Memory B cell (primary cell): ENCODE measurements at places on chromosomes 2 and 18.

DNA sequence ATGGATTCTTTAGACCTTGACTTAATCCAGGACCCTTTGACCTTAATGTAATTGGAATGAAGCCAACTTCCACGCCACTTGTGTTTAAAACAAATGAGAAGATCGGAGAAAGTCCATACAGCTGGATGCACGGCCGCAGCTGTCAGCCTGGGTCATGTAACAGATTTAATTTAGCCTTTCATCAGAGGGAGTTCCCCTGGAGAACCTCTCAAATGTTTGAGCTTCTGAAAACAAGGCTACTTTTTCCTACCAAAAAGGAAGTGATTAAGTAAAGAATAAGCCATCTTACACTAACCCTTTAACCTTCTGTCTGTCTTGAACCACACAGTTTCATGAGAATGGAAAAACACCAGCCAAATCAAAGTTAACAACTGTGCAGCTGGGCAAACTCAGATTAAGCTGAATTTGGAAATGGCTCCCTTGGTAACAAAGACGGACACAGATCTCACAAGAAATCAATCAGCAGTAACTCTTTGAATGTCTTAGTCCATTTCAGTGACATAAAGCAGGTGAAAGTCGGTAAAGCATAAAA, 103.6 kb downstream of the DOCK10 start:
- DNase-seq: no peak

DNA sequence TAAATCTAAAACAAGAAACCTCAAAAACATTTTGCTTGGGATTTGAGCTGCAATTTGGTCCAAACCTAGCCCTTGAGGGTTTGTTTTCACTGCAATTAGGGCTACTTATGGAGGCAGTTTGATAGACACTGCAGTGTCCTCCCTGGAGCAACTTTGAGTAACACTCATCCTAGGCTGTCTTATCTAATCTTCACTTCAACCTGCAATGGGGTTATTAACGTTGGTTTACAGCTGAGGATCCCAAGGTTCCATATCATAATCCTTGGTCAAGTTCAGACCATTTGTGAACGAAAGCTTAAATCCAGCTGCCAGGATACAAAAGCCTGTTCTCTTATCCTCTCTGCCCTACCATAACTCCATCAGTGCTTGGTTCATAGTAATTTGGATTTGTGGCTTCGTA, 2.5 kb downstream of the ANXA4 start:
- no peak for DNase-seq

GRCh38 chr2:186748354-186748753, 54.5 kb downstream of the FAM171B start:
- DNase-seq: no peak

DNA sequence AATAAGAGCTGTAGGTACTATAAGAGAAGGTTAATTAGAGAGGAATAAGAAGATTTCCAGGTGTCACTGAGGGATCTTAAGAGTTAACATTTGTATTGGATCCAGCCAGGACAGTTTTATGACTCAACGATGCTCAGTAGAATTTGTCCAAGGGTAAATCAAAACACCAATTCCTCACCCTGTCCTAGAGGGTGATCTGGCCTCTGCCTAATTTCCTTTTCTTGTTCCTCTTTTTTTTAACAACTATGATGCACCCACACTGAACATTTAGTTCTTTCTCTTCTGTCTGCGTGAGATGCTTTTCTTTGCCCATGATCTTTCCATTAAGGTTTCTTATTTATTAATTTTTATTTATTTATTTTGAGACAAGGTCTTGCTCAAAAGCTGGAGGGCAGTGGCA, 92.0 kb downstream of the PMS1 start:
- DNase-seq: no peak

GRCh38 chr2:40281021-40281940, 170.6 kb downstream of the SLC8A1 start:
- DNase-seq: no peak

DNA sequence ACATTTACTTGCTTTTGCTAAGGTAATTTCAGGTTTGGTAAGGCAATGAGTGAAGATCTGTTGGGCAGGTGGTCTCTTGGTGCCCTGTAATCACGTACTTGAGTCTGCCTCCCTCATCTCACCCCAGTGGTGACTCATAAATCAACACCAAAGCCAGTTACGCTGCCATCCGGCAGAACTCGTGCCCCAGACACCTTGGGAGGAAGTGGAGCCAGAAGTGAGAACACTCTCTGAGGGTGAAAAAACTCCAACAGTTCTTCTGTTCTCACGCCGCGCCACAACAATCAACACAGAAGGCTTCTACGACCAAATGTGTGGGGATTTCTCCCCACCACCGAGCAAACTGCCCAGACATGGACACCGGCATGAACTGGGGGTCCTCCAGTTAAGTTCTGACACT, 206.2 kb downstream of the ARL4C start:
- peak; percentile 50 for DNase-seq

DNA sequence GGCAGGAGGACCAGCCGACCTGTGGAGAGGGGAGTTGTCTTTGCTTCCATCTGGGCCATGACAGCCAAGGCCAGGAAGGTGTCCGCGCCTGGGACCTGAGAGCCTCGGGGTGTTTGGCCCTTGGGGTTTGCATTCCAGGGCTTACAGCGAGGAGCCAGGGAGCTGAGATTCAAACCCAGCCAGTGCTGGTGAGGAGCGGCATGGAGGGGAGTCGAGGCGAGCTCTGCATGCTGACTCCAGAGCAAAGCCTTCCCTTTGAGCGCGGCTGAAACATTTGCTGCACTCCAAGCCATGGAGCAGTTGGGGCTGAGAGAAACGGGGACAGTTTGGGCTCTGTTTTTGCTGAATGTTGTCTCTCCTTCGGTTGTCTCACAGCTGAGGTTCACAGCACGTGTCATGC, 77.4 kb downstream of the TWIST2 start:
- DNase-seq: no peak

DNA sequence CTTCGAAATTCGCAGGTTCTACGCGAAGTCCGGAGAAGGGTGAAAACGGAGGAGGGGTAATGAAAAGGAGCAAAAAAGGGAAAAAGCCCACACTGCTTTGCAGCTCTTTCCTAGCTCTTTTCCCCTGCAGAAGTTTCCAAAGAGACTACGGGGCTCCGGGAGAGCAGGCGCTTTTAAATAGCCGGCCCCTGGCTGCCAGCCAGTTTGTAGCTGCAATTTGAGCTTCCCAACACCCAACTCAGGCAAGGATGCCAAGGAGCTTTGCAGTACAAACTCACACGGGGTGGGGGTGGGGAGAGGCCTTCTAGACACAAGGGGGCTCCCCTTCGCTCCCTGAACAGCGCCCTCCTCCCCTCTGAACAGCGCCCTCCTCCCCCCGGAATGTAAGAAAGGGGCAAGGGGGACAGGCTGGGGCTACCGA, at the start of gene IGFBP5:
IGFBP5 (minus strand) TSS at position 149 of the 421 bp plus-strand sequence. CDS start 774 bp downstream, outside the sequence.
- no peak for DNase-seq

DNA sequence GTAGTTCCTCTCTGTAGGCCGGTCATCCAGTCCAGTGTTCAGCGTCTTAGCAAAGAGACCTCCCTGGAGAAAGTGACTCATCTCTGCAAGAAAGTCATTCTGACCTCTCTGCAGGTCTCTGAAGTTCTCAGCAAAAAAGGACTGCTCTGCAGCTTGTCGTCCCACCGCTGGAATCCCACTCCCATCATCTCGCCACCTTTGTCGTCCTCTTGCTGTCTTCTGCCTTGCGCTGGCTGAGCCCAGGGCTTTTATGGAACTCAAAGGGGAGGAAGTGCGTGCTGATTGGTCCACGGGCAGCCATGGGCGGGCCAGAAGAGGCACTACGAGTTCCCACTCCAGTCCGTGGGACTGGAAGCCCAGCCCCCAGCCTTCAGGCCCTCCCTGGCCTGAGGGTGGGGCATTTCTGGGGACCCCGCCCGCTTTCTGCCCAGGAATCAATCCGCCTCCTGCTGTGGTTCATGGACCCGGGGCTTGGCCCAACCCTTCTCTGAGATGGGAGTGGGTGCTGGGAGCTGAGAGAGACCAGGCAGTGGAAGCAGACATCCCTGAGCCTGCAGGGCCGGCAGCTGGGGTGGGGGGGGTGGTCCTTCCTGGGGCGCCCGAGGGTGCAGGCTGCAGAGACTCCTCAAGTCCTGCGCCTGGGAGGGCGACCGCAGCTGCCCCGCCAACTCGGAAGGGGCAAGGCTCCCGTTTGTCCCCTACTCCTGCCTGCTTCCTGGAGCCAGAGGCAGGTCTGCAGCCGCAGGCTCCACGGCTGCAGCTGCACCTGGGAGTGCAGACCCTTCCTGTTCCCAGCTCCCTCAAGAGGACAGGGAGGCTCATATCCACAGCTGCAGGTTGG, 660.7 kb upstream of the RAB6C start:
- no peak for DNase-seq

- no peak for DNase-seq
These were observed 811.1 kb upstream of the SALL3 start for GRCh38 chr18:78168526-78168925.

DNA sequence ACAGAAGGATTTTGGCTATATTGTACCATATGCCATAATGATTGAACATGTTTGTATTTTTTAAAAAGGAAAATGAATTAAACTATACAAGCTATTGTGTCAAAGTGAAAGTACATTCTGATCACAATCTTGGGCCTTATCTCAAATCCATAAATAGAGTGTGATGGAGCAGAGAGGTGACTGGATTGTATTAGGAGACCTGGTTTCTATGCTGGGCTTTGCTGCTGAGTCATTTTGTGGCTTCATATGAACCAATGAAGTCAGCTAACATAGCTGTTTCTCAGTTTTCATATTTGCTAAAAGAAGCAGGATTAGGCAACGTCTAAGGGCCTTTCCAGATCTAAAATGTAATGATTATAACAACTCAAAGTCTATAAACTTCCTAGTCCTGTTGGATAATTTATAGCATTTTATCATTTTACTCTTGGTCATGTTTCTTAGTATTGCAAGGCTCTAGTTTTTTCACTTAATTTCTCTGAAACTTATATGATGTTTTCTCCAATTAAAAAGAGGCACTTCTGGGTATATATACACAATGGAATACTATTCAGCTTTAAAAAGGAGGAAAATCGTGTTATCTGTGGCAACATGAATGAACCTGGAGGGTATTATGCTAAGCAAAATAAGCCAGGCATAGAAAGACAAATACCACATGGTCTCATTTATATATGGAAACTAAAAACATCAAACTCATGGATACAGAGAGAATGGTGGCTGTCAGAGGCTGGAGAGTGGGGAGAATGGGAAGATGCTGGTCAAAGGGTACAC, 112.3 kb downstream of the MEP1B start:
- no peak for DNase-seq

GRCh38 chr2:145034511-145034910, 514.6 kb upstream of the ZEB2 start:
- no peak for DNase-seq

DNA sequence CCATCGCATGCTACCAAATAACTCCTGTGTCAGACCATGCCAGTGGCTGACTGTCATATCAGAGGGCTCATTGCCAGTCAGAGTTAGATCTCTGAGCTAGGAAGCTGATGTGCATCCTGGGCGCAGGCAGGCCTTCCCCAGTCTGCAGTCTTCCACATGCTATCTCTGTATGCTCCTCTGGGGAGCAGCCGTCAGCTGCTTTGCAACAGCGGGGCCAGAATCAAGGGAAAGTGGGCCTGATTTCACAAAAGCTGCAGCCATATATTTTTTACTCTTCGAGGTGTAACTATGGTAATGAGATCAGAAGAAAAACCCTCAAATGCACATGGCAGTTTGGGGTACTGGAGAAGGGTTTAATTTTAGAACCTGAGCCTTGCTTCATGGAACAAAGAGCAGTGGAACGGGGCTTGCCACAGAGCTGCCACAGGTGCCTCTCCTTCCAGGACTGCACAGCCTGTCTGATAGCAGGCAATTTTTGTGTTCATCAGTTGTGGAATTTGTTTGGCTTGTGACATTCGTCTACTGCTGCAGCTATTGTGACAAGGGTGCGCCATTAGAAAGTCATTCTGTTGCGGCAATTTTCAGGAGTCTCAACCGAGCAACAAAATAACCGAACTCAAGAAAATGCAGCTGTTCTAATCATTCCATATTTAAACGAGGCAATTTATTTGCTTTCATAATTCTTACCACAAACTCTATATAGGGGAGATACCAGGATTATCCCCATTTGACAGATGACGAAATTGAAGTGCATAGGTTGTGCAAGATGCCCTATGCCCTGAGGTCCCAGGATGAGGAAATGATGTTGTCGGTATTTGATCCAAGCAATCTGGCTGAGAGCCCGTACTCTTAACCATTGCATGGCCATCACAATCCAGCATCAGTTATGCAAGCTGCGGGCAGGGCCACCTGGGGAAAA, 109.6 kb upstream of the CYRIA start:
- DNase-seq: no peak

- no peak for DNase-seq
These were observed 369.2 kb downstream of the NYAP2 start for GRCh38 chr2:225768741-225769140.

GRCh38 chr2:162072976-162073887, 783 bp downstream of the DPP4 start:
- DNase-seq: no peak

DNA sequence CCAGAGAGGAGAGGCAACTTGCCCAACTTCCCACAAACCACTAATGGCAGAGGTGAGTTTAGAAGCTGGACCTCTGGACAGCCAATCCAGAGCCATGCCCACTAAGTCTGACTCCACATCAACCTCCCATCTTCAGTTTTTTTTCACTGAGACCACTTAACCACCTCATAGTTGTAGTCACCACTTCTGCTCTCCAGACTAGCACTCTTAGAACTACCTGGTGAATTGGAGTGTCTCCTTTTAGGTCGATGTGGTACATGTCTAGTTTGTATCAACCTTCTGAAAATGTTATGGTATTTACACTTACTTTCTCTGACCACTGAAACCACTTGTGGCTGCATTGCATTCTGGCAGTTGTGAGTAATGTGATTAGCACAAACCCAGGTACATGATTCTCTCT, 743.6 kb upstream of the FANCL start:
- no peak for DNase-seq
